Cortex of kidney (tissue), 1 donor: ENCODE measurements at places on chromosomes 11 and 22.

DNA sequence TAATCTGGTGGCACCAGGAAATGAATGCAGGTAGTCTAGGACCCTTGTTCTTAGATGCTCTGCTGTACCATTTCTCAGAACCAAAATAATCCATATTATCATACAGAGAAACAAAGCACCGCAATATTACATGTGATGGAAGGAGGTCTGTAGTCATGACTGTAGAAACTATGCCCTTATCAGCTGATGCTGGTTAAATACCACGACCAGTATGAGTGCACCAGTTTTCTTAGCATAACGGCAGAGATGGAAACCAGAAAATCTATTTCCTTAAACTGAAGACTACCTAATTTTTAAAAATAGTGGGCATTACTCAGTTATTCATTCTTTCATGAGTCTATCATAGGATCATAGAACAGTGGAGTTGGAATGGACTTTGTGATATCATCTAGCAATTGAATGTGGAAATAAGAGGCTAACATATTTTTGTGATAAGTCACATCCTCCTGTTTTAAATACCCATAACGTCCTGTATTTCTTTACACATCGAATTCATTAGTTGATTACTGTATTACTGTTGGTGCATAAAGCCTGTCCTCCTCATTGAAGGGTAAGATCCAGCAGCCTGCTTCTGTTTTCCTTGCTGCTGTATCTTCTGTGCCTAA lies 15.1 kb downstream of the JHY start:
- no peak for DNase-seq

- DNase-seq: no peak
Measured at GRCh38 chr22:20456064-20456721, 18.6 kb upstream of the SCARF2 start.

GRCh38 chr11:33734441-33735270 lies 1.6 kb downstream of the CD59 start:
- no peak for DNase-seq

GRCh38 chr22:25697181-25697664 lies 44.8 kb upstream of the MYO18B start:
- DNase-seq: no peak

DNA sequence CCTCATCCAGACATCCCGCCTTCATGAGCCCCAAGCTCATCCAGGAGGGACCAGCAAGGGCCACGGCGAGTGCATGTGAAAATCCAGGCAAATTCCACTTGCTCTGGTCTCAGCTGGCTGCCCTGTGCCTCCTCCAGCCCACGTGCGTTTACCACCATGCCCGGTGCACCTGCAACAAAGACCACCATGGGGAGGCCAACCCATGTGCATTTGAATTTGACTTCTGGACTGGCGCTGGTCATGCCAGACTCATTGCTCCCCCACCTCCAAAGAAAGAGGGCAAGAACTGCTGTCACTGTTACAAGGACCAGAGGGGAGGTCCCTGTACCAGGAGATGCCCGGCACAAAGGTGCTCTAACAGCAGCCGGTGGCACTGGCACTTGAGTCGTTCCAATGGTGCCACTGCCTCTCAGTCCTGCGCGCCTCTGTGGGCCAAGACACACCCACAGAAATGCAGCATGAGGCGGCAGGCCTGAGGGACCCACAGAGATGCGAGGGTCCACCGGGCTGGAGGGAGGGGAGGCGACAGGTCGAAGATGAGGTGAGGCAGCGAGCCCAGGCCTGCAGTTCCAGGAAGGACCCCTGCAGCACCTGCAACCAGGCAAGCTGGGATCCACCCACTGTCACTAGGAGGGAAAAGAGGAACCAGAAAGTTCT lies 80.3 kb downstream of the PHF21B start:
- DNase-seq: no peak

DNA sequence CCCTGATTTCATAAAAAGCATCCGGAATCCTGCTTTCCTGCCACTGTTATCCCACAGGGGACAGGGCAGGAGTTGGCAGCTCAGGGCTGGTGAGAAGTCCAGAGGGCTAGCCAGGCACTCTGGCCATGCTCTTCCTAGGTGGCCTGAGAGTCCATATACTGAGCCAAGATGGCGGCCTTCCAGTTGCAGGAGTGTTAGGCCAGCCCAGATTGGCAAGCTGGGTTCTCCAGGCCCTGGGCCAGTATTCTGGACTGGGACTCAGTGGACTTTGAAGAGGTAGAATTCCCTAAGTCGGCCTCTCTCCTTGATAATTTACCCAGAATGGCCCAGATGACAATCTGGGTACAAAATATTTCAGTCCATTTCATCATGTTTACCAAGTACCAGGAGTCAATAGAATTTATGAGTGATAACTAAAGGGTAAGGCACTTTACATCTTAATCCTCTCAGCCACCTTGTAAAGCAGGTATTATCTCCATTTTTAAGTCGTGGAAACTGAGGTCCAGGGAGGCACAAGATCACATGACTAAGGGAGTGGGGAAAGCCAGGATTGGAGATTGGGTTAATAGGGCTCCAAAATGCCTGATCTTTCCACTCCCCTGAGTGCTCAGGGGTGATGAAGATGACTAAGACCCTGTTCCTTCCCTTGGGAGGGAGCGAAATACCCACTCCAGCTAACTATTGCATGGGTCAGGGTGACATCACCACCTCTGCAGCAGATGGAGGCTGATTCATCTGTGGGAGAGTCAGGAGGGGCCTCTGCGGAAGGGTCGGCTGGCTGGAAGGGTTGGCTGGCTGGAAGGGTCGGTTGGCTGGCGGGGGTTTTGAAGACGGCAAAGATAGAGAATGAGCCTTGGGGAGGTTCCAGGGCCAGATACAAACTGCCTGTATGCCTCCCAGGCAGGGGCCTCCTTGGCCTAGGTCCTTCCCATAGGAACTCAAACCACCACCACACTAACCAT lies 1.2 kb upstream of the MICALL1 start:
- DNase-seq: no peak

DNA sequence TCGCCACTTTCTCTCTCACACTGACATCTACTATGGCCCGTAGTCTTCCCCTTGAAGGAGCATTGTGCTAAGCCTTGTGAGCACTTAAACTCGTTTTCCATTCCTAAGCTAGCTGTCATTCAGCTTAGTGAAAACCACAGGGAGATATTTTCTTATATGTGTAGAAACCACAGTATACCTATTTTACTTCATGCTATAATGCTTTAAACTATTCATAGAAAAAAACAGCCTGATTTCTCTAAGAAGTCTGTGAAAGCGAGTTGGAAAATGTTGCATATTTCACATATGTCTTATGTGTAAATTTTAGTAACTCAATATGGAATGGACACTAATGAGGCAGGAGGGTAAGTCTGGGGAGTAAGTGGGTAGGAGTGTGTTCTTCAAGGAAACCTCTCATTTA lies 194.3 kb upstream of the CTSC start:
- DNase-seq: no peak

GRCh38 chr11:10878408-10879214 lies 20.8 kb upstream of the ZBED5 start:
- no peak for DNase-seq

GRCh38 chr11:109510316-109510715 lies 88.3 kb downstream of the C11orf87 start:
- DNase-seq: no peak

DNA sequence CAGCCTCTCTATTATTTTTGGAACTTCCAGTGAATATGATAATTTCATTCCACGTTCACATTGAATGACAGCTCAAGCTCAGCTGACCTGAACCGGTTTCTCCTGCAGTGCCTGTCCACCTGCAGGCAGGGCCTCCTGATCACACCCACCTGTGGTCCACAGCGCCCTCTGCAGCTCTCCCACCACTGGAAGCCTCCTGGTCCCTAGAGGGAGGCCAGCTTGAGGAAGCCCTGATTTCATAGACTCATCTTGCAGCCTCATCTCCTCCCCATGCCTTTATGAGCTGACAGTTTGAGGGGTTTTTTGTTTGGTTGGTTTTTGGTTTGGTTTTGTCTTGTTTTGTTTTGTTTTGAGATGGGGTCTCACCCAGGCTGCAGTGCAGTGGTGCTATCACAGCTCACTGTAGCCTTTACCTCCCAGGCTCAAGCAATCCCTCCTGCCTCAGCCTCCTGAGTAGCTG lies 29.9 kb upstream of the MALAT1 start:
- DNase-seq: no peak

- DNase-seq: no peak
Measured at GRCh38 chr22:40620464-40621046, 16.0 kb downstream of the MRTFA start.

- DNase-seq: no peak
Measured at GRCh38 chr11:77346906-77347603, 45.6 kb upstream of the GDPD4 start.

- DNase-seq: no peak
Measured at GRCh38 chr11:31092638-31093037, 276.9 kb downstream of the DCDC1 start.

DNA sequence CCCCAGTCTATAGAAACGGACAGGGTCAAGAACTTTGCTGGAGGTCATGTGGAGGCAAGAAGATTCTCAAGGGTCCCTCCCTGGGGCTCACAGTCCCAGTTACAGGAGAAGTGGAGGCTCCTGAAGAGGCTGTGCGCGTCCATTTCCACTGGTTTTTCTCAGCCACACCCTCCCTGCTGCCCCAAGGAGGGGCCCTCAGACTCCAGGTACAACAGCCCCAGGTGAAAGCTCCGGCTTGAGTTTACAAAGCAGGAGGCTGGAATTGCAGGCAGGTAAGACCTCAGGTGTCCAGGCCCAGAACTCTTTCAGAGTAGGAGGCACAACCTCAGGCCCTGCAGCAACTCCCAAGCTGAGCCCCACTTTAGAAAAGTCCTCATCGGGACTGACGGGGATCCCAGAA lies 3.1 kb downstream of the SHANK2 start:
- DNase-seq: no peak

DNA sequence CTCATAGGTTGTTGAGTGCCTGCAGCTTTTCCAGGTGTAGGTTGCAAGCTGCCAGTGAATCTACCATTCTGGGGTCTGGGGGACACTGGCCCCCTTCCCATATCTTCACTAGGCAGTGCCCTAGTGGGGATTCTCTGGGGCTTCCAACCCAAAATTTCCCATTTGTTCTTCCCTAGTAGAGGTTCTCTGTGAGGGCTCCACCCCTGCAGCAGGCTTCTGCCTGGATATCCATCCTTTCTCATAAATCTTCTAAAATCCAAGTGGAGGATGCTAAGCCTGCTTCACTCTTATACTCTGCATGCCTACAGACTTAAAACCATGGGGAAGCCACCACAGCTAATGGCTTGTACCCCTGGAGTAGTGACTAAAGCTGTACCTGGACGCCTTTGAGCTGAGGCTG lies 33.4 kb downstream of the ANO3 start:
- no peak for DNase-seq

DNA sequence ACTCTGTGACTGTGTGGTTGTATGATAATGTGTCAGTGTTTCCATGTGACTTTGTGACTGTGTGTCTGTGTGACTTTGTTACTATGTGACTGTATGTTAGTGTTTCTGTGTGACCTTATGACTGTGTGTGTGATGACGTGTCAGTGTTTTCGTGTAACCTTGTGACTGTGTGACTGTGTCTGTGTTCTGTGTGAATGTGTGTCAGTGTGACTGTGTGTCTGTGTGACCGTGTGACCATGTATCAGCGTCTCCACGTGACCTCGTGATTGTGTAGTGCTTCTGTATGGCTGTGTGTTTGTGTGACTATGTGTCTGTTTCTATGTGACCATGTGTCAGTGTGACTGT lies 9.5 kb upstream of the PKNOX2 start:
- no peak for DNase-seq

- DNase-seq: no peak
Measured at GRCh38 chr11:122746050-122746478, 90.5 kb downstream of the UBASH3B start.
